ENCODE measurements at places on chromosomes 5 and 9.

- no peak for DNase-seq
Observed at GRCh38 chr9:84686068-84686467, 16.5 kb downstream of the NTRK2 start.

- no peak for DNase-seq
Observed at GRCh38 chr9:104835161-104835560, 71.2 kb downstream of the NIPSNAP3B start.

GRCh38 chr5:42555797-42556196 is 132.6 kb downstream of the GHR start:
- no peak for DNase-seq

DNA sequence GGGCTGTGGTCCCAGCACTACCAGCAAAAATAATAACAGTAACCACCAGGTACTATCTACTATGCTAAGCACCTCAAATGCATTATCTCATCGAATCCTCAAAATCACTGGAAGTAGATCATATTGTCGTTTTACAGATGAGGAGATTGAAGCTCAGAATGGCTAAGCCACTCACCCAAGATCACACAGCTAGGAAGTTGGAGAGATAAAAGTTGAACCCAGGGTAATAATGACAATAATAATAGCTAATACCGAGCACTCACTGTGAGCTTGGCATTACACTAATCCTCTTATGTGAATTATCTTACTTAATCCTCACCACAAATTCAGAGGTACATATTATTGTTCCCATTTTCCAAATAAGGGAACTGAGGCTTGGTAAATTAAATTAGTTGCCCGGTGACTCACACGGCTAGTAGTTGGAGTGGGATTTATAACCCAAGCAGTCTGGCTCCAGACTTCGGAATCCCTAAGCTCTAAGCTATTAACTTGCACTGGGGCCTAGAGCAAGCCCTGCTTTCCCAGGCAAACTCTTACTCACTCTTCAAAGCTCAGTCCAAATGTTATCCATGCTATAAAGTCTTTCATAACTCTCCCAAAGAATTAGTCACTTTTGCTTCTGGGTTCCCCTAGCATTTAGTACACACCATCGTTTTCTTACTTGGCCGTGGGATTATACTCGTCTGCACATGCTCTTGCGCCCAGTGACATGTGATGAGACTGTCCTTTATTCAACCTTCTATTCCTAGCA is 3.8 kb downstream of the ARSI start:
- no peak for DNase-seq

DNA sequence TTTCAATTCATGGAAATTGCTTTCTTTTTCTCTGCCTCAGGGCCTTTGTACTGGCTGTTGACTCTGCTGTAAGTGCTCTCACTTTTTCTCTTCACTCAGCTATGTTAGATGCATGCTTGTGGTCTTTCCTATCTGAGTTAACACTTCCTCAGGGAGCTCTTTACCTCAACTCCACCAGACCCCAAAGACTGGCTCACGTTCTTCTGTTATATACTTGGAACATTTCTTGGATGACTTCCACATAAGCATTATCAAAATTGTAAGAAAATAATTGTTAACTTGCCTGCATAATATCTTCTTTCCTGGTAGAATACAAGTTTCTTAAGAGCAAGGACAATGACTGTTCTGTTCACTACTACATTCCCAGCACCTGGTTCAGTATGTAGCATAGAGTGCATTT is 455.9 kb downstream of the EBF1 start:
- no peak for DNase-seq

- no peak for DNase-seq
Observed at GRCh38 chr9:4840018-4840417, 47.3 kb downstream of the RCL1 start.
